ENCODE measurements at places on chromosomes 4 and X.

GRCh38 chr4:103075894-103076746 lies 441 bp downstream of the SLC9B2 start:
- DNase-seq = peak; percentile 76

- DNase-seq = no peak
These were observed 31.5 kb downstream of the SLC9A7 start for GRCh38 chrX:46727441-46727840.

- no peak for DNase-seq
These were observed 449.8 kb upstream of the SMIM31 start for GRCh38 chr4:164304101-164304639.

- DNase-seq = no peak
These were observed 49.9 kb downstream of the IL15 start for GRCh38 chr4:141686146-141686775.

DNA sequence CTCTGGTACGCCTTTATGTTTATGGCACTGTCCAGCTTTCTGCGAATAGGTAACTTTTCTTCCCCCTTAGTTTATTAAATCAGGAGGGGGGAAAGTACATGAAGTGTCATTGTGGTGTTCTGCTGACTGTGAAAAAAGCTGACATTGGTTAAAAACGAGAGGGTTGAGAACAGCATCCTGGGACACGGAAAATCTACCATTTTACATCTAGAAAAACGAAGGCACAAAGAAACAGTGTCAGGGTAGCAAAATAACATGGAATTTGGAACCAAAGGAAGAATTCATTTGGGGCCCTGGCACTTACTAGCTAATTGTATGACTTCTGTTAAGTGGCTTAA lies 1.2 kb upstream of the AMOT start:
- DNase-seq = no peak

DNA sequence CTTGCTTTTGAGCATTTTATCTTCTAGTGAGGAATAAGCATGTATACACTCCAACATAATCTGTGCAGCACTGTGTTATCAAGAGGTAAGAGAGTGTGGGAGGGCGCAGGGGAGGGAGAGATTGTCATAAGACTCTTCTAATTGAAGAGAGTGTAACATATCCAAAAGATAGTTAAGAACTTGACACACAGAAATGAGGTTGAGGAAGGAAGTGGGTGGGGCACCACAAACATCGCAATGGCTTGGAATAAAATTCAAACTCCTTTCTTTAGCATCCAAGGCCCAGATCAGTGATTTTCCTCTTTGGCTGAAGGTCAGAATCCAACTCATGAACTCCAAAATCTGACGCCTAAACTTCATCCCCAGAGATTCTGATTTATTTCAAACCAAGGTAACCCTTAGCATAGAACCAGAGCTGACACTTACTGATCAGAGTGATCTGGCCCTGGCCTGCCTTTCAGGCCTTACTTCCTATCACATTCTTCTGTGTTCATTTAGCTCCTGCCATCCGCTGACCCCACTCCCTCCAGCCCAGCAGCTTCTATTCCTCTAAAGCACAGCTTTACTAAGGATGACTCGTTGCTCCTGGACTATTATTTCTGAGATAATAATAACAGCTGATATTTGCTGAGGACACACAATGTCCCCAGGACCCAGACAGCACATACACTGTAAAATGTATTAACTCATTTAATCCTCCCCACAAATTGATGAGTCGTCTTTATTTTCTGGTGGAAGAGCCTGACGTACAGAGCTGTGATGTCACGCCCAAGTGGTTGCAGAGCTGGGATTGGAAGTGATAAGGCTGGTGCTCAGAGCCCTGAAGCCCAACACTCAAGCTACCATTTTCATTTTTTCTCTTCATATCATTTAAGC lies 10.6 kb upstream of the CTSO start:
- DNase-seq = no peak

- DNase-seq = no peak
These were observed 67.5 kb upstream of the LEF1 start for GRCh38 chr4:108236264-108236663.

GRCh38 chrX:70092247-70092646 lies 30.0 kb downstream of the OTUD6A start:
- no peak for DNase-seq

- no peak for DNase-seq
These were observed 50.0 kb downstream of the SLC39A8 start for GRCh38 chr4:102295153-102295862.

- DNase-seq = no peak
These were observed 695.2 kb downstream of the GRXCR1 start for GRCh38 chr4:43587758-43588157.

- peak; percentile 26 for DNase-seq
These were observed 2.2 kb downstream of the GRID2 start for GRCh38 chr4:92305878-92306520.

- peak; percentile 90 for DNase-seq
These were observed 78.0 kb upstream of the CLNK start for GRCh38 chr4:10762561-10762960.

- no peak for DNase-seq
These were observed 8.8 kb upstream of the GEMIN8 start for GRCh38 chrX:14038375-14039085.

DNA sequence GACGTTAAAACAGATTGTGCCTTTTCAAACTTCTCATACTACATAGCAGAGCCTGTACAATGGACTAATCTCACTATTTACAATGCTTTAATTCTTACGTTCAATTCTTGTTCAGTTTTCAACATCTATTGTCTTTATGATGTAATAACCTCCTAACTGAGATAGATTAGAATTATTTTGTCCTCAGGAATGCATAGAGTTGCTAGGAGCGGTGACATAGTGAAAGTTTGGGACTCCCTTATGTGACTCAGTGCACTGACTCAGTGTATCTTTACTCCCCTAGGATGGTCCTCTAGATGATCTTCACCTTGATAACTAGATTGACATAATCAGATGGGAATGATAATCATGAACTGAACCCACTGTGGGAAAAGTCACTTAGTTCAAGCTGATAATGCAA lies 151.5 kb downstream of the VEGFC start:
- DNase-seq = no peak

- DNase-seq = peak; percentile 52
These were observed 214.5 kb downstream of the KLHL4 start for GRCh38 chrX:87732133-87732532.

DNA sequence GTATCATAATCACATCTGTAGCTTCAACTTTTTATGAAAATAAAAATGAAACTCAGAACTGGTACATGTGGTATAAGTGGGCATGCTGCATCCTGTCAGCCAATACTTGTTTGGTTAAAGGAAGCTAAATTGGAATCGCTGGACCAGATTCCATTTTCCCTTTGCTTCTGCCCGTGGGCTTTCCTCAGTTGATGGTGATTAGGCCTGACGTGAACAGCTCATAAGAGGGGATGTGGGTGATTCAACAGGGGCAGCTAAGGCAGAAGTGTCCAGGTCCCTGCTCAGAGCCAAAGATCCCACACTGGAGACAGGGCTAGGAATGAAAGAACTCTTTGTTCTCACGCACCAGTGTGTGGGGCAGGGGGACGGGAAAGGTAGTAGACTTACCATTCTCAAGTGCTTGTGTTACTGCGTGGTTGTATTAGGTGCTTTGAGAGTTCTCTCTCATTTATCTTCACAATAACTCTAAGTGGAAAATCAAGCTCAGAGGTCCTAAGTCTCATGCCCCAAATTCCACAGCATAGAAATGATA lies 63.2 kb upstream of the GUCY1A1 start:
- no peak for DNase-seq

GRCh38 chr4:2991243-2991642 lies 27.9 kb downstream of the GRK4 start:
- DNase-seq = no peak

DNA sequence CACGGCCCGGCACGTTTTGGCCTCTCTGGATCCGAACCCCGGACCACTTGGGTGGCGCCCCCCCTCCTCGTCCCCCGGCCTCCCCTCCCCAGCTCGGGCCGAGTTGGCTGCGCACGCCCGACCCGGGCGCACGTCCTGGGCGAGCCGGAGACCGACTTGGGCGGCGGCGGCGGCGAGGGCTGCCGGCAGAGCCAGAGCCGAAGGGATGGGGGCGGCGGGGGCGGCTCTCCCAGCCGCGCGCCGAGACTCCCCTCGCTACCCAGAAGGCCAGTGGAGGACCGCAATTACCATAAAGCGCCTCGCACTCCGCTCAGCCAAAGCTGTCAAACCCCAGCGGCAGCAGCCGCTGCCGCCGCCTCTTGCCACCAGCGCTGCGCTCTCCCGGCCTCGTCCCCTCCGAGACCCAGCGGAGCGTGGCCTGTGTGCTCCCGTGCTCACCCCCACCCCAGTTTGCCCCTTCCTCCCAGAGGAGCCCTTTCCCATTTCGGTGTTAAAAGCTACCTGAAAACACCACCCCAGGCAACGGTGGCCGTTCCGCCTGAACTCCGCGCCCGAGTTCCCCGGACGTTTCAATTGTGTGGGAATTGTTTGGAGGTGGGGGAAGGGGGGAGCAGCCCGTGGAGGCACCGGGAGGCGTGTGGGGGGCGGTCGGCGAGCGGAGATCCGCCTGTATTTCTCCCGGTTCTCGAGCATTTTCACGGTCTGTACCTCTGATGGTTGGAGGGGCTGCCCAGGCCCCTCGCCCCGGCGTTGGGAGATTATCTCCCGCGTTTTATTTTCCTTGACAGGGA lies 701 bp upstream of the BCOR start:
- peak; percentile 86 for DNase-seq

DNA sequence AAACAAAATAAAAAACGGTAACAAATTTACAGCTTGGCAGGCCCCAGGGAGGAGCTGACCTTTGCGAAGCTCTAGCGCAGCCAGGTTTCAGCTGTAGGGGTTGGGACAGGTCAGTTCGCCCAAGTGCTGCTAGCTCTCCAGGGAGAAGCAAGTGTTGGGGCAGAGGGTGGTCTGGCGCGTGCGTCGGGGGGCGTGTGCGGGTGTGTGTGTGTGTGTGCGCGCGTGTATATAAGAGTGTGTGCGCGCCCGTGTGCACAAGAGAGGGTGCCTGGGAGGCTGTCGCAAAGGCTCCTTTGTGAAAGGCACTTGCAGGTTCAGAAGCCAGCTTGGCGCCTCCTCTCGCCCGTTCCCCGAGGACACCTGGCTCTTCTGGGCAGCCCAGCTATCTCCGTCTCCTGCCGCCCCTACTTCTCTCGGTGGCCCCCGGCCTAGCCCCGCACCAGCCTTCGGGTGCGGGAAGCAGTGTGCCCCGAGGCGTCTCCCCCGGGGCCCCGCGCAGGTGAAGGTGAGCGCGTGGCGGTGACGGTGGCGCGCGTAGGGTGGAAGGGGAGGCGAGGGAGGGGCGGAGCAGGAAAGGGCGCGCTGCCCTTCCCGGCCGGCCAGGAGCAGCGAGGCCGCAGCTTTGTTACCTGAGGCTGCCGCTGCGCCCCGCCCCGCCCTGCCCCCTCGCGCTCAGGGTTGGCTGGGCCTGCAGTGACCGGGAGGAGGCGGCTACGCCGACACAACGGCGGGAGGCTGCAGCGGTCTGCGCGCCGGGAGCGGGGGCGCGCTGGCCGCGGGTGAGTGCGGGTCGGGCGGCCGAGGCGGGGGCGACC lies at the start of gene FHDC1:
Gene FHDC1 (plus strand): TSS at position 693 of the 815 bp plus-strand sequence. CDS start 6,735 bp downstream, outside the sequence.
- DNase-seq = peak; percentile 93

DNA sequence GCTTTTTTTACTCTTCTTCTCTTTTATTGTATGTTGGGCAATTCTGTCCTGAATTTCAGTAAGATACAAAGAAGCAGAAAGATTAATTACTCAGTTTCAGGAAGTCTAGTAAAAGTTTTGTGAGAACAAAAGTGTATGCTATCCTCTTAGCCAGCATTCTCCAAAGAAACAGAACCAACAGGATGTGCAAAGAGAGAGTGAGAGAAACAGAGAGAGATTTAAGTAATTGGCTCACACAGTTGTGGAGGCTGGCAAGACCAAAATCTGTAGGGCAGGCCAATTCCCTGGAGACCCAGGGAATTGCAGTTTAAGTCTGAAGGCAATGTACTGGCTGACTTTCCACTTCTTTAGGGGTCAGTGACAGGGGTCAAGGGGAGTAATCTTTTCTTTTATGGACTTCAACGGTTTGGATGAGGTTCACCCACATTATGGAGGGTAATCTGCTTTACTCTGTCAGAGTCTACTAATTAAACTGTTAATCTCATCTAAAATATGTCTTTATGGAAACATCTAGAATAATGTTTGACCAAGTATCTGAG lies 59.2 kb upstream of the SLC39A8 start:
- DNase-seq = peak; percentile 11

GRCh38 chrX:13659063-13659462 lies 6.1 kb downstream of the TCEANC start:
- no peak for DNase-seq

DNA sequence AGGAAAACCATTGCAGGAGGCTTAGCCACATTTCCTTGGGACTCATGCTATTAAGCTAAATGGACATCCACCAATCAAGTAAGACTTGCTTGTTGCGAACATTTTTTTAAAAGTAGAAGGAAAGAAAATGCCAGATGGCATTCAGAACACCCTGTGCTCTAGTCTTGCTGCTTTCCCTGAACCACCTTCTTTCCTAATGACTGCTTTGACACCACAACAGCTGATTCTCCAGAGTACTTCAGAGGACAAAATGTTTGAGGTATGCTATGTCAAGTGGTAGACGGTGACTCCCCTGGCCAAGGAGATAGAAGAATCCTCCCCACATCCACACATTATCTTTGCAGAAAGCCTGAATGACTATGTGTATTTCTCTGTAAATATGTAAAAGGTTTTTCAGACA lies 65.4 kb downstream of the ANK2 start:
- peak; percentile 23 for DNase-seq

GRCh38 chr4:108359130-108359985 lies 190.6 kb upstream of the LEF1 start:
- DNase-seq = no peak

- no peak for DNase-seq
These were observed 47.5 kb upstream of the NSUN7 start for GRCh38 chr4:40702137-40702799.

GRCh38 chrX:111759686-111760085 lies 78.7 kb downstream of the ALG13 start:
- no peak for DNase-seq

DNA sequence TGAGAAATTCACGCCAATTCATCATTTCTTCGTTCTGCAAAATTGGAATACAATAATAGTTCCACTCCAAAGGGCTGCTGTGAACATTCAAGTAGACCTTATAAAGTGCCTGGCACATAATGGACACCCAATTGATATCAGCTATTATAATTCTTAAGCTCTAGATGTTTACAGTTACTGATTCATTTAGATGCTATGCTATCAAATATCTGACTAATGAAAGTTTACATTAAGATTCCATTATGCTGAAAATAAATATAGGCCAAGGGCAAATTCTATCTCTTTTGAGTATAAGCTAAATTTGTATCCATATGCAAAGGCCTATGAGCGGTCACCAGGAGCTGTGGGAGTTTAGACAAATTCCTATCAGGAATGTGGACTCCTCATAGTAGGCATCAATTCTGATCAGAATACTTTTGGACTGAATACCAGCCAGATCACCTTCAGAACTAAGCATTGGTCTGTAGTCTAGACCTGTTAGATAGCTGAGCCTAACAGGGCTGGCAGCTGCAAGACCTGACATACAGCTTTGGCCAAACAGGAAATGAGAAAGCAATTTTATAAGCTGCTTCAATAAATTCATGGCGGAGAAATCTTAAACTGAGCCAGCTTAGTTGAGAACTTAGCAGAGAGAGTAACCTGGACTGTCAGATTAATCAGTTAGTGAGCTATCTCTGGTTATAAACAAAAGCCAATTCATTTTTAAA lies 384.3 kb upstream of the ACTRT1 start:
- no peak for DNase-seq

- DNase-seq = no peak
These were observed 6.0 kb downstream of the FGF16 start for GRCh38 chrX:77453190-77453589.

Data from mesendoderm (in vitro differentiated cells).